Hepatic stellate cell (primary cell): ENCODE measurements at places on chromosomes 16 and 17.

DNA sequence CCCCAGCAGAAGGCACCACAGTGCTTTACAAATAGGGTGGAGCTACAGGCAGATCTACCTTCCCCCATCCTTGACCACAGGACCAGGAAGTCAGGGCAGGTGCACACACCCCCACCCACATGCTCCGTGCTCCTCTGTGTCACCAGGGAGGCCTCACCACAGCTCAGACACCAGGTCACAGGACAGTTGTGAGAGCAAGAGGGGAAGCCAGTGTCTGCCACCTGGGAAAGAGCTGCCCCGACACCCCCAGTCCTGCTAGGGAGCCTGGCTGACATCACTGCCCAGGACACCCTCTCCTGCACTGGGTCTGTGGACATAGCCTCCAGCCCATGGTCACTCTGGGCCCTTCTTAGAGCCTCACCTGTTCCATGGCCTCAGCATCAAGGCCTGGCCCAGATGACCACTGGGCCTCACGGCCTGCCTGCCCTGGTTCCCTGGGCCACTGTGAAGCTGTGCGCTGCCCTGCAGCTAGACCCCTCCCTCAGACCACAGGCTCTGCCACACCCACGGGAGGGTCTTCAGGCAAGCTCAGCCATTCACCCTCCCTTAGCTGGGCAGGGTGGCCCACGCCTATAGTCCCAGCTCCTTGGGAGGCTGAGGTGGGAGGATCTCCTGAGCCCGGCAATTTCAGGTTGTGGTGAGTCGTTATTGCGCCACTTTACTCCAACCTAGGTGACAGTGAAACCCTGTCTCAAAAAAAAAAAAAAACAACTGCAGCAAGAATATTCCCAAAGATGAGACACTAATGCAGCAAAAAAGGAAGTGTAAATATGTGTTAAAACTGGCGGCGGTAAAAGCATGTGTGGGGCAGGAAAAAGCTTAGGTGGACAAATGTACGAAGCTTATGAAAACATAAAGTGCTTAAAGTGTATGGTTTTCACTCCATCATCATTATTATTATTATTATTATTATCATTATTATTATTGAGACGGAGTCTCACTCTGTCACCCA, 14.2 kb downstream of the POLR3K start:
- DNase-seq: no peak

DNA sequence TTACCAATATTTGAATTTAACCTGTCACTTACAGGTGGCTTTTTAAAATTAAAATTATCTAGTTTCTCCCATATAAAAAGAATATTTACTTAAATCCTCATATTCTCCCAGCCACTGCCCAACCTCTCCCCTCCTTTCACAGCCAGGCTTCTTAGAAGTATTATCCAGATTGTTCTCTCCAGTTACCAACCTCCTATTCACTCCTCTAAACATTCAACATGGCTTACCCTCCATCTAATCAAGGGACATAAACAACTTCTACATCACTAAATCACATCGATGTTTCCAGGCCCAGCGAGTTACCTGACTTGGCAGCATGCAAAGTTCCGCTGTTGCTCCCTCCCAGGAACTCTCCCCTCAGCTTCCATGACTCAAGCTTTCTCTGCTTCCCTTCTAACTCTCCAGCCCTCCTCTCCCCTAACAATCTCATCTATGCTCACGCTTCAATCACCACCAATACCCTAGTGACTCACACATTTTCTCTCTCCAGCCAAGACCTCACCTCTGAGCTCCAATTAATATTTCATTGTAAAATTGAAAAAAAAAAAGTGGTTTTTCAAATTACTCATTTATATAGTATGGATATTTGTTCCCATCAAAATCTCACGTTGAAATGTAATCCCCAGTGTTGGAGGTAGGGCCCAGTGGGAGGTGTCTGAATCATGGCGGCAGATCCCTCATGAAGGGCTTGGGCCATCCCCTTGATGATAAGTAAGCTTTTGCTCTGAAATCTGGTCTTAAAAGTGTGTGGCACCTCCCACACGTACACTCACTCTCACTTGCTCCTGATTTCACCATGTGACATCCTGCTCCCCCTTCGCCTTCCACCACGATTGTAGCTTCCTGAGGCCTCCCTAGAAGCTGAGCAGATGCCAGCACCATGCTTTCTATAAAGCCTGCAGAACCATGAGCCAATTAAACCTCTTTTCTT, 88.5 kb downstream of the HELZ start:
- DNase-seq: no peak

- DNase-seq: peak; percentile 50
Measured at GRCh38 chr17:64296246-64296645, 33.2 kb upstream of the TEX2 start.

- no peak for DNase-seq
Measured at GRCh38 chr16:27539120-27539519, 10.6 kb downstream of the GTF3C1 start.

GRCh38 chr17:82031885-82032627, 578 bp downstream of the RAC3 start:
- no peak for DNase-seq
